ENCODE measurements at places on chromosomes 7 and 10.

GRCh38 chr10:89163265-89163995, 43.7 kb downstream of the CH25H start:
- peak; percentile 13 for DNase-seq

GRCh38 chr7:6575281-6576023, 1.8 kb upstream of the ZDHHC4 start:
- DNase-seq: no peak

DNA sequence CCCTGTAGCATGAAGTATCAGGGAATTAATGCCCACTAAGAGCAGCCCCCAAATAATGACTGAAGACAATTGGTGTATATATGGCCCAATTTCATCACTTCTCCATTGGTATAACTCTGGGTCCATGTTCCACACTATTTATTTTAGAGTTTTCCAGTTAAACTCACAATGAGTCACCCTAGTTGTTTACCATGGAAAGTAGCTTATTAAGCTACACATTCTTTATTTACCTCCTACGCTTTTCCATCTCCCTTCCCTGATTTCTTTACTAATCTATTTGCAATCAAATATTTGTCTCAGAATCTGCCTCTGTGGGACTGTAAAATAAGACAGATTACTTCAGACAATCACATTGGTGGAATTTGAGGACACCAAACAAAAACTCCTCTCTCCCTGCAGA, 655.6 kb downstream of the SORCS1 start:
- DNase-seq: no peak

GRCh38 chr7:134836447-134836846, 57.0 kb downstream of the CALD1 start:
- peak; percentile 5 for DNase-seq

GRCh38 chr7:144957998-144958397, 122.1 kb upstream of the TPK1 start:
- no peak for DNase-seq

- DNase-seq: peak; percentile 49
These were observed 95.4 kb downstream of the FAM53B start for GRCh38 chr10:124648738-124649137.

Data from T-cell (primary cell).